ENCODE measurements at places on chromosomes 2 and 18.

- DNase-seq: peak; percentile 15
Observed at GRCh38 chr18:46073474-46074331, 1.6 kb upstream of the PSTPIP2 start.

DNA sequence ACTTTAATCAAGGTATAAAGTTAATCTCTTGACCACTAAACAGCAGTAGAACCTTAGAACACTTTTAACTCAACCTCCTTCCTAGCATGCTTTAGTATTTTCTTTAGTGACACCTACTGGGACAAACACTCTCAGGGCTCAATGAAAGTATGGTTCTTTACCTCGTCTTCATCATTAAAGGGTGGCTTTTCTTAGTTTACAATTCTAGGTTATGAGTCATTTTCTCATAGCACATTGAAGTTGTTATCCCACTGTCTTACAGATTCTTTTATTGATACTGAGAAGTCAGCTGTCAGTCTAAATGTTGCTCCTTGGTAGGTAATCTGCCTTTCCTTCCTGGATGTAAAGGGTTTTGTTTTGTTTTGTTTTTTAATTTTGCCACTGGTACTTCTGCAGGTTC is 38.0 kb downstream of the SIGLEC15 start:
- no peak for DNase-seq

- DNase-seq: no peak
Observed at GRCh38 chr2:176039375-176039774, 37.3 kb upstream of the LNPK start.

DNA sequence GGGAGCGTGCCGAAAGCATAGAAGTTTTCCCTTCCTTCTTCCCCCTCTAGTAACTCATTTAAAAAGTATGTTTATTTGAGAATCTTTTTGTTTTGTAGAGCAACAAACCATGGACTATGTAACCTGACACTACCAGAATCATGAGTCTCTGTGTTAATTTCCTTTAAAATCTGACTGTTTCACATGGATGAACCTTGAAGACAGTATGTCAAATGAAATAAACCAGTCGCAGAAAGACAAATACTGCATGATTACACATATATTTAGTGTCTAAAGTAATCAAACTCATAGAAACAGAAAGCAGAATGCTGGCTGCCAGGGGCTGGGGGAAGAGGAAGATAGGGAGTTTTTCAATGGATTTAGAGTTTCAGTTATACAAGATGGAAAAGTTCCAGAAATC is 32.3 kb downstream of the PTPN2 start:
- no peak for DNase-seq

DNA sequence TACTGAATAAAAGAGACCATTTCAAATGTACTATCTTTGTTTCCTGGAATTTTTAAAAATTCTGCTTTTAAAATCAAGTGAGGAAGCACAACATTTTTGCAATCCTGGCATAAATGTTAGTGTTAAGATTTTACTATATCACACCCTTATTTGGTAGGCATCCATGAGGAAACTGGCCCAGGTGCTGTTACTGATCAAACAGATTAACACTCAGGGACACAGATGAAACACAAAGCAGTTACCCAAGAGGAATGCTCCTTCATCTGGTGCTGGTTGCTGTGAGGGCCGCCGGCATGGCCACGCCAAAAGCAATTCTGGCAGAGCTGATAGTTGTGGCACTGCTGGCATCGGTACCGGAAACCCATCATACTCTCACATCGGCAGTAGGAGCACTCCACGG is 96.8 kb downstream of the DTNB start:
- no peak for DNase-seq

- no peak for DNase-seq
Observed at GRCh38 chr2:49332415-49332814, 178.1 kb upstream of the FSHR start.

GRCh38 chr2:189008555-189009262 is 34.5 kb downstream of the COL3A1 start:
- no peak for DNase-seq

DNA sequence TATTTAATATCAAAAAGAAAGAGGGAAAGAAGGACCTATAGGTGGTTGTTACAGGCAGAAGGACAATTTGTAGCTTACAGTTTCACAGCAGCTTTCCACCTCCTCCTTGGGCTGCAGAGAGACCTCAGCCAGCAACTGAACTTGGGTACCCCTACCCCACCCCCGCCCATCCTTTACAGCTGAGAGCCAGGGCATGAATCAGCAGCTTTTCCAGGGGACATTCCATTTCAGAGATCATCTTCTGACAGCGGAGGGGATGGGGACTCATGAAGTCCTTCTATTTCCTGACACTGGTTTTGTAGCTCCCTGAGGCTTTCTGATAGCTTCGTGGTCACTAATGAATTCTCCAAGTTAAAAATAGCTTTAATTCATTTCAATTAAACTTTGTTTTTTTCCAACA is 96.4 kb downstream of the ITGB1BP1 start:
- DNase-seq: no peak

- no peak for DNase-seq
Observed at GRCh38 chr18:1103537-1103936, 198.9 kb downstream of the ADCYAP1 start.

DNA sequence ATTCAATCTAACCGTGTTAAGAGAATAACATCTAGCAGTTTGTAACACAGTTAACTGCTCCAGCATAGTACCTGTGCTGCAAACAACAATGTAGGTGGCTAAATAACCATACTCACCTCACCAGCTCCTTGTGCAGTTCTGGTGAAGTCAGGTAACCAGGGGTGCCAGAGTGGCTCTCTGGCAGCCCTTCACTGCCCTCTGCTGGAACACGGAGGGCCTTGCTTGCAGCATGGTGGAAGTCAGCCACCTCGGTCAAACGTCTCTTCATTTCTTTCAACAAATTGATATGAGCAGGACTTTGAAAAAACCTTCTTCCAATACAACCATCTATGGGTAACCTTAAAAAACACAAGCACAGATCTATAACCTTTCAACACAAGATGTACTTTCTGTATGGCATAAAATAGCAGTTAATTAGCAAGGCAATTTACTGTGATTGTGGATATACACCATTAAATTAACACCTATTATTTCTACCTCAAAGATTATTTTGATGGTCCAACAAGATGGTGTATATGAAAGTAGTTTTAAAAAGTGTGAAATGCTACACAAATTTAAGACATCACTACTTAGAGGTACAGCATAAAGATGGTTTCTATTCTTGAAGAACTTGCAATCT is 56.6 kb downstream of the EPG5 start:
- no peak for DNase-seq

DNA sequence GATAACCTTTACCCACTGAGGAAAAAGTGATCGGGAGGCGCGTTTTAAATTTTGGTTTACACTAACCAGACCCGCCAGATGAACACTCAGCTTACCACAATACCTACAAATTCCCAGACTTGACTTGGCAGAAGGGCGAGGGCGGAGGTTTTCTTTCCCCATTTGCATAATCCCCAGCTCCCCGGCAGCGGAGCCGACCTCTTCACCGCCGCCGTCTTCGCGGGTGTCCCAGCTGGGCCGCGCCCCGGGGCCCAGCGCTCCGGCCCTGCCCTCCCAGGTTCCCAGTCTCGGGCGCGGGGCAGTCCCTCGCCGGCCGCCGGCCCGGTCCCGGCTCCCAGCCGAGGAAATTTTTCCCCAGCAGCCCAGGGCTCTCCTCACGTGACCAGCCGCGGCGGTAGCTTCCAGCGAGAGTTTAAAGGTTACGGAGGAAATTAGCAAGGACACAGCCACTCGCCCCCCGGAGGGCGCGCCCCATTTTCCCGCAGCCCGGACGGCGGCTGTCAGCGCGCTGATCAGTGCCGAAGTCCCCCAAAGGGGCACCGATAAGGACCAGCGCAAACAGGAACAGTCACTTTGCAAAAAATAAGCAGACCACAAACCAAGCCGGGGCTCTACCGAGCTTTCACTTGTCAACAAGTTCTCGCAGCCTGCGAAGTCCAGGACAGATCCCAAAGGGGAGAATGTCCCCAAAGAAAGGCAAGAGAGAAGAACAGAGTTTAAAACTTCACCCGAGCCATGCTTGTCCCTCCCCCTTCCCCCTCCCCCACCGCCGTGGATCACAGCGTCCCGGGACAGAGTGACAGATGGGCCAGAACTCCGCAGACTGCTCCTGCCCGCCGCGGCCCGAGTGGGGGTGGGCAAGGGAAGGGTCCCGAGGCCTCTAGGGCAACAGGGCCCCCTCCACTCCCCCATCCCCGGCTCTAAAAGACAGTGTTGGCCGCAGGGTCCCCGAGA is 1.3 kb upstream of the PRKCE start:
- DNase-seq: peak; percentile 43

DNA sequence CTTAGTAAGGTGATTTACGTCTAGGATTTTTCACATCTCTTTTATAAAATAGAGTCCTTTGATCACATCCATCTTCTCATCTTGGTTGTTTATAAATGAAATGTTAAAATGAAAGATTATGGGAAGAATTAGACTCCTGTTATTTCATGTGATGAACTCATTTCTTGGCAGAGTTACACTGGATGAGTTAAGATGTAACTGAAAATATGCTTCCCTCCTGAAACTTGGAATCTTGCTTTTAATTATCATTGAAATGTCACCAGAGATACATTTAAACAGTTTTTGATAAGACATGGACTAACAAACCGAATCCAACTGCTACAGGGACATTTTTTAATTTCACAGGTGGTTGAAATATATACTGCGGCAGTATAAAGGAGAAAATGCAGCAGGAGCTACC is 274.0 kb downstream of the DLGAP1 start:
- no peak for DNase-seq

GRCh38 chr2:107992069-107992468 is 5.7 kb downstream of the SLC5A7 start:
- no peak for DNase-seq

DNA sequence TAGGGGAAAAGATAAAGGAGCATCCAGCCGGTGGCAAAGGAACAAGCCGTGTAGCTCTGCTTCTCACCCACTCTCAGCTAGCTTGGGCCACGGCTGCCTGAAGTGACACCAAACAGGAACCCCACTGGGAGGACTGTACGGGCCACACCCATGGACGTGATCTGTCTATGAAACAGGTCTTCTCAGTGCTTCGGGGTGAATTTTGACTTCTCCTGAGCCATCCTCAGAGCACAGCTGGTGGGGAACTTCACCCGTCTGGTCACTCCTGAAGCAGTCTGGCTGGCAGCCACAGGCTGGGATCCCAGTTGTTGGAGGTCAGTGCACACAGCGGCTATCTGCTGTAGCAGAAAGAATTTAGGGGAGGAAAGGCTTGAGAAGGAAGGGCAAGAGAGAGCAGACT is 223.8 kb downstream of the FAM210A start:
- DNase-seq: no peak

- DNase-seq: no peak
Observed at GRCh38 chr2:122481244-122481622, 725.8 kb downstream of the TSN start.

DNA sequence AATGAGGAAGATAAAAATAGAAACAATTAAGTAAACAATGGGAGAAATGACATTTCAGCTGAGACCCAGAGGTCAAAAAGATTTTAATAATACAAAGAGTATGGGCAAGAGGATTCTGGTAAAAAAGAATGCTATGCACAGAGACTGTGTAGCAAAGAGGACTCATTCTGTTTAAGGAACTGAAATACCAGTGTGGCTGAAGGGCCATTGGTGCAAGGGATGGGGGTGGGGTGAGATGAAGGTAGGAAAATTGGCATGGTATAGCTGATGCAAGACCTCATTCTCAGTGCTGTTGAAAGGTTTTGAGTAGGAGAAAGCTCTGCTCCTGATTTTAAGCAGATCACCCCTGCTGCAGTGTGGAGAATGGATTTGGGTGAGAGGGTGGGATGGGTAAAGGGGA is 10.8 kb downstream of the GALNT1 start:
- no peak for DNase-seq

GRCh38 chr2:232299084-232299483 is 79.5 kb upstream of the ALPP start:
- no peak for DNase-seq

DNA sequence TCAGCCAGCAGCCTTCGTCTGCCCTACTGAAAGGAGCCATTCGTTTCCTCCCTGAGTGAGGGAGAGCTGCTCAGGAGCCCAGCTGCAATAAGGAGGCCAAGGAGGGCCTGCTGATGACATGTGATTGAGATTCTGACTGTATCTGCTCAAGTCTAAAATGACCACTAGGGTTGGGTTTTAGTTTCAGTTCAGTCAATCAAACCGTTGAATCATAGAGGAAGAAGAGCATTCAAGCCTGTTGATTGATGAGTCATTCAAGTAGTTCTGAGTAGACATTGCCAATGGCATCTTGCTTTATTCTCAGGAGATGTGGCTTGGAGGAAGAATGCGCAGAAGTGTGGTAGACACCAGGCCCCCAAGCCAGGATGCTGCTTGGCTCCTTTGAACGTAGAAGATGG is 19.9 kb upstream of the BCL2L11 start:
- DNase-seq: no peak

GRCh38 chr2:238884122-238884811 is 36.4 kb downstream of the TWIST2 start:
- no peak for DNase-seq

GRCh38 chr2:195758846-195759245 is 101.8 kb downstream of the SLC39A10 start:
- DNase-seq: no peak

DNA sequence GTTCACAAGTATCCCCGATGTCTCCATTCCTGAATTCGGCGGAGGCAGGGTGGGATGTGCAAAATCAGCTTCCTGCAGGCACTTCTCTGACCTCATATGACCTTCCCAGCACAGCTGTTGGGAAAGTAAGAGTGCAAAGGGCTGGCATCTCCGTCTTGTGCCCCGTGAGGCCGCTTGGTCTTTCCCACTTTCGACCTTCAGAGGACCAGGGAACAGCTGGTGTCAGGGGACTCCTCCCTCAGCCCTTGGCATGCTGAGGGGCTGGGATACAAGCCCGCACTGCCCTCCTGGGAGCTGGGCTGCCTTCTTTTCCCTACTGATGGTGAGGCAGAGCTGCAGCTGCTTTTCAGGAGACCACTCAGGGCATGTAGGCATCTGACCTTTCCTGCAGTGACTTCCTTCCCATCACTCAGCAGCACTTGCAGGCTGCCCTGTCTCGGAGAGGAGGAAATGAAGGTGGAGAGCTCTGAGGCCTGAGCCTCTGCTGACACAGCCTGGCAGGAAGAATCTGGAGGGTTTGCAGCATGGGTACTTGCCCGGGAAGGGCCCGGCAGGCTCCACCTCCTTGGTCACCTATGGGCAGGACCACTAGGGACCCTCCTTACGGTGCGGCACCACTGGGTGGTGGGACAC is 277.2 kb upstream of the HS6ST1 start:
- no peak for DNase-seq

DNA sequence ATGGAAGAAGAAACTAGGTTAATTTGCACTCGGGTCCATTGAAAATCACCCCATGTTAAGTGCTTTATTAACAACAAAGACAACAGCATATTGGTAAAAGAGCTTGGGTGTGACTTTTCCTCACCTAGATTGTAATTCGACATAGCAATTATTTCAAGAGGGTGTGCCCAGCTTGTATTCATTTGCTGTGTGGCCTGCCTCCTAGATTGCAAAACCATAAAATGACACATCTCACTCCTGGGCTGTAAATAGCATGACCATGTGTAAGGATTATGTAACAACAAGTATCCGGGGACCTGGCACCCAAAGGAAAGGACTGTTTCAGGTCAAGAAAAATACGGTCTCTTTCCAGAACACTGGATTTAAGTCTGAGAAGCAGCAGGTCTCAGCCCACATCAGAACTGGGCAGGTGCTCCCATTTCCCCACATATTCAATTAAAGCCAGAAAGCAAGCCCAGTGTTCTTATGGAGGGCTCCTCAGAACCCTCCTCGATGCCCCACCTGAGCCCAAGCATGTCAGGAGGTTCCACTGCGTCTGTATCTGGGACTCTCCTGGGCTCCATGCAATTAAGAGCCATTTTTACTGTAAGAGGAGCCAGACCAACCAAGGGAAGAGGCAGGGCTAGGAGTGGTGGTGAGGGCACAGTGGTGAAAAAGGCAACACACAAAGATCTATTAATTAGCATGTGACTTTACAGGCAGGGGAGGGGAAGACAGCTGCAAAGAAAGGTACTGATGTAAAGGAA is 39.2 kb downstream of the MREG start:
- no peak for DNase-seq

All from NCI-H446 (cell line).